ENCODE measurements at places on chromosomes 7 and 10.

DNA sequence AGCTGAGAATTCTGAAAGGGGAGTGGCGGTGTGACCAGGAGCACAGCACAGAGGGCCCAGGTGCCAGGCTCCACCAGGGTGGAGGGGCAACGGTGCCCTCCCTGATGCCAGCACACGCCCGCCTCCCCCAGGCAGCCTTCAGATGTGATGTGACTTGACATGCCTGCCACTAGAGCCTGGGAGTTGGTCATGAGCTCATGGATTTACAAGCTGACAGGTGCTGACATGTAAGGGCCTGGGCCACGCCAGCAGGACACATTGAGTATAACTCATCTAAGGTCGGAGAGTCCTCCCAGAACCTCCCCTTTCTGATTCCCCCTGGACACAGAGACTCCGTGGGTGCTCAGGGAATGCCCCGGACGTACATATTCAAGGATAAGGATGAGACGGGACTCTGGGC, 74.2 kb downstream of the LSM5 start:
- no peak for DNase-seq

- no peak for DNase-seq
Measured at GRCh38 chr10:69242040-69242851, 22.1 kb downstream of the HKDC1 start.

DNA sequence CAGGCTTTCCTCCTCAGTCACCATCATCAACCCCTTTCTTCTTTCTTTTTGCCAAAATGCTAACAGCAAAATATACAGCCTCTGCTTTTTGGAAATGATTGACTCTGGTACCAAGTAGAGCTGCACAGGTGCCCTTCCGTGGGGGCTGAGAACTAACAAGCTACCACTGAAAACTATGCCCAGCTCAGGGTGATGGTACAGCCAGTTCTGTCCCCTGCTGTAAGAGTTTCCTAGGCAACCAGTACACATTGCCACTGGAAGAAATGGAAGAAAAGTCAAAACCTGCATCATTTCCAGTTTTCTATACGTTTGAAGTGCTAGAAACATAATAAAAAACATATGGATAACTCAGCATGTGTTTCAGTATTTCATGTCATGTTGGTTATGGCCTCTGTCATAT, 297.5 kb downstream of the PRKG1 start:
- DNase-seq: no peak

DNA sequence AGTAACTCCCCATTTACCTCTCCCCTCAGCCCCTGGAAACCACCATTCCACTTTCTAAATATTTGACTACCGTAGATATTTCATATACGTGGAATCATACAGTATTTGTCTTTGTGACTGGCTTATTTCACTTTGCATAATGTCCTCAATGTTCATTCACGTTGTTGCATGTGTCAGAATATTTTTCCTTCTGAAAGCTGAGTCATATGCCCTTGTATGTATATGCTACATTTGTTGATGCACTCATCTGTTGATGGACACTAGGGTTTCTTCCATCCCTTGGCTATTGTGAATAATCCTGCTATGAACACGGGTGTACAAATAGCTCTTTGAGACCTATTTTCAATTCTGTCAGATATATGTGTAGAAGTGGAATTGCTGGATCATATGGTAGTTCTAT, 25.8 kb upstream of the TSPAN13 start:
- no peak for DNase-seq

GRCh38 chr10:85995791-85996190, 370.8 kb downstream of the GRID1 start:
- DNase-seq: peak; percentile 52

GRCh38 chr7:70533614-70534013, 598.3 kb upstream of the GALNT17 start:
- DNase-seq: no peak

- no peak for DNase-seq
Measured at GRCh38 chr7:2495418-2496299, 19.5 kb upstream of the GRIFIN start.

GRCh38 chr7:67990003-67990402, 993.4 kb downstream of the TYW1 start:
- no peak for DNase-seq

- peak; percentile 58 for DNase-seq
Measured at GRCh38 chr10:45000752-45001380, at the start of gene ZNF22. TSS of gene ZNF22 (plus strand) at chr10:45000923. CDS start at chr10:45003369, 2,446 bp downstream.

GRCh38 chr7:25586513-25586912, 358.2 kb upstream of the NPVF start:
- DNase-seq: no peak

DNA sequence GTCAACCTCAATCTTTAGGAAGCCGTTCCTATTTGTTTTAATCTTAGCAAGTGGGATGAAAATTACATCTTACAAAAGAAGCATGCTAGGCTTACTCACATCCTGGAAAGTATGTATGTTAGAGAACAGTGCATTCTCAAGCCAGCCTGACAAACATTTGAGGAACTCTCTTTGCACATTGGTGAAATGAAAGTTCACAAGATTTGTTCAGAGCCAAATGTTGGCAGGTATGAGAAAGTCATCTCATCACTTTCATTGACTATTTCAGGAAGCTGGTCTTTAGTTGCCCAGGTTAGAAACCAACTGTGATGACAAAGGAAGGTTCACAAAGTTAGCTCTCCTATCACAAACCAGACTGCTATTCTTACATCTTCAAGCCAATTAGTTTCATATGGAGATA, 57.1 kb downstream of the ABCB1 start:
- no peak for DNase-seq

GRCh38 chr7:48085942-48086341, 3.1 kb upstream of the UPP1 start:
- DNase-seq: peak; percentile 30

GRCh38 chr7:154743206-154743605, 259.7 kb downstream of the PAXIP1 start:
- no peak for DNase-seq

- DNase-seq: no peak
Measured at GRCh38 chr10:42645103-42645502, 6.7 kb upstream of the ZNF33B start.

- no peak for DNase-seq
Measured at GRCh38 chr7:33733870-33734650, 171.3 kb upstream of the BMPER start.

- no peak for DNase-seq
Measured at GRCh38 chr7:26202019-26202990, 760 bp downstream of the CBX3 start.

GRCh38 chr7:150435047-150435389, 15.4 kb upstream of the GIMAP8 start:
- DNase-seq: no peak

- DNase-seq: no peak
Measured at GRCh38 chr10:69874449-69874848, 72.7 kb downstream of the COL13A1 start.

- no peak for DNase-seq
Measured at GRCh38 chr7:87226495-87226894, 7.0 kb upstream of the TMEM243 start.

- no peak for DNase-seq
Measured at GRCh38 chr7:21500117-21500832, 42.6 kb upstream of the DNAH11 start.

GRCh38 chr7:5170251-5170650, 19.8 kb upstream of the WIPI2 start:
- DNase-seq: no peak

- DNase-seq: no peak
Measured at GRCh38 chr7:6650086-6650485, 13.0 kb downstream of the ZNF316 start.

DNA sequence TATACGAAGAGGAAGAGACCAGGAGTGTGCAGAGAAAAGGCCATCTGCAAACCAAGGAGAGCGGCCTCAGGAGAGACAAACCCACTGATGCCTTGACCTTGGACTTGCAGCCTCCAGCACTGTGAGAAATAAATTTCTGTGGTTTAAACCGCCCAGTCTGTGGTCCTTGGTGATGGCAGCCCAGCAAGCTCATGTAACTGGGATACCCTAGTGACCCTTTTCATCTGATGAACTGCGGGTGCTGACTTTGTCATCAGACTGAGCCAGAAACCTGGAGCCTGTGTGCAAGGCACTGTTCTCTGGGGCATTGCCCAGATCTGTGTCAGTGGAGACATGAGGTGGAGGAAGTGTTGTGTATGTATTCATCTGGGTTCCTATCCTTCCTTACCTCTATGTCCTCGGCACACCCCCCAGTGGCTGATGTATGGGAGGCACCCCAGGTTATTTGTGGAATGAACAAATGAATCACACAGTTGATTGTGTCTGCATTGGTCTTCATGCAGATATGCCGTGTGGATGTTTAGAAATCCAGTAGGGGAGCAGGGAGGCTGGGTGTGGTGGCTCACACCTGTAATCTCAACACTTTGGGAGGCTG, 64.5 kb upstream of the BTBD16 start:
- DNase-seq: no peak

GRCh38 chr7:152594801-152595200, 81.1 kb downstream of the XRCC2 start:
- DNase-seq: no peak

DNA sequence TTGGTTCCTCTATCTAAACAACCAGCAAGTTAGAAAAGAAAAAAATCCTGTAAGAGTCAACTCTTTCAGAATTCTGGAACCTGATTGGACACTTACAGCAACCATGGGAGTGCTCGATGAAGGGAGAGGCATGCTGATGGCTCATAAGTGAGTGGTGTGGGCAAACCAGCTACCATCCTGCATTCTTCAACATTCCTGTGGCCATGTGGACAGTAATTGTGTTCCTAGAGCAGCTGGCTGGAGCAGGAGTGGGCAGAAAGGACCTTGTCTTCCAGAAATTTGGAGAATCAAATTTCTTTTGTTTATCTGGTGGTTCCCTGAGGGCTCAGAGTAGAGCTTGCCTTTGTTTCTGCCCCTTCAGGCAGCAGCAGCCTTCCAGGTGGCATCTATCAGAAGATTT, 22.5 kb upstream of the MYL7 start:
- DNase-seq: peak; percentile 92

GRCh38 chr7:51950813-51951212, 634.2 kb upstream of the COBL start:
- DNase-seq: no peak

DNA sequence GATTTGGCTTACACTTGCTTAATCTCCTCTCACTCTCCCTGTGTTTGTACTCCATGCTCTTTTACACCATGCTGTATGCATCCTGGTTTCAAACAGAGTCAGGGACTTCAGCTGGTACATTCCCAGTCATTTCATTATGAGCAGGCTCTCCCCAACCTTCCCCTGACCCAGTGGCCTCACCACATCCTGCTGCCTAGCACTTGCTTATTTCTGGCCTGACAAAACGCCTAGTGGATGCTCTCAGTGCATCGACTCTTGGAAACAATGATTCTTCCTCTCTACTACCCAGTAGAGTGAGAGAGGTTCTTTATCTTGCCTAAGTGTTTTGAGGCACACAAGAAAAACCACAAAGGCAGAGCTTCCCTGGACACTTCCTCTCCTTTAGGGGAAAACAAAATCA, 63.4 kb downstream of the CAV1 start:
- DNase-seq: no peak

DNA sequence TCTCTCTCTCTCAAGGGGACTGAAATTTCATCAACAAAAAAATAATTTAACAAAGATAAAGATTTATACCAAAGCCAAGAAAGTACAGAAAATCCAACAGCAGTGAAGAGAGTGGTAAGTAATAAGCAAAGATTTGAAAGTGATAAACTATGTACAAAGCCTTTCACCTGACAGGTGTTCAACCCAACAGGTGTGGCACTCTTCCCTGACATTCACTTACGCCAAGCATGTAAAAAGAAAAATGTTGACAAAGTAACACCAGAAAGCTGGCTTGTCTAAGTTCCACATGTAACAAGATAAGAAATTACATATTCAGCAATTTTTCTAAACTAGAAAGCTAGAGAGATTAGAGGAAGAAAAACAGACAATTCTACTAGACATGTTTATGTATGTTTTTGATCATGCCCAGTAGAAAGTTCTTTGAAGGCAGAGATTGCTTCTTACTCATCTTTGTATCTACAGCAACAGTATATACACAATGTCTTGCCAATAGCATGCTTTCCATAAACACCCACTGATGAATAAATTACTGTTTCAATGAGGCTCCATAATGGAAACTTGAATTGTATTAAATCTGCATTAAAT, 468.5 kb downstream of the PARD3 start:
- no peak for DNase-seq

- no peak for DNase-seq
Measured at GRCh38 chr10:34290412-34291081, 524.5 kb downstream of the PARD3 start.

DNA sequence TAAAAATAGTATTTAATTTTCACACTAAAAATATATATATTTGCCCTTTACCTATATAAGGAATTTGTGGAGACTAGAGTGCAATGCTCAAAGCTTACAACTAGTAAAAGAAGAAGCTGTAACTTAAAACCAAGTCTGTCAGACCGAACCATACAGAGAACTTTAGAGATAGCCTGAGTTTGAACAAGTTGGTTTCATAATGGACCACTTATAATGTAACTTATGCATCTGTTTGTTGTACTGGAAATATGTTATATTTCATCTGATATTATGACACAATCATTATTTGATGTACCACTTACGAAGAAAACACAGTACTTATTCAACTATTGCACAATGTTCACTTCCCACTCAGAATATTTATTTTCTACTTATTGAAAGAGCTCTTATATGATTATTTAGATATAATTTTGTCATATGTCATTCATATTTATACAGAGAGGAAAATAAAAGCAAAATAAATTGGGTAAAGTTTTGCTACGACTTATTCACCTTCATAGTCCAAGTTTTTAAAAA, 462.8 kb downstream of the ATRNL1 start:
- no peak for DNase-seq
